ENCODE measurements at places on chromosomes 12 and 14.
A peak's percentile ranks its signal among the peaks of the same experiment; 100 is the strongest.

DNA sequence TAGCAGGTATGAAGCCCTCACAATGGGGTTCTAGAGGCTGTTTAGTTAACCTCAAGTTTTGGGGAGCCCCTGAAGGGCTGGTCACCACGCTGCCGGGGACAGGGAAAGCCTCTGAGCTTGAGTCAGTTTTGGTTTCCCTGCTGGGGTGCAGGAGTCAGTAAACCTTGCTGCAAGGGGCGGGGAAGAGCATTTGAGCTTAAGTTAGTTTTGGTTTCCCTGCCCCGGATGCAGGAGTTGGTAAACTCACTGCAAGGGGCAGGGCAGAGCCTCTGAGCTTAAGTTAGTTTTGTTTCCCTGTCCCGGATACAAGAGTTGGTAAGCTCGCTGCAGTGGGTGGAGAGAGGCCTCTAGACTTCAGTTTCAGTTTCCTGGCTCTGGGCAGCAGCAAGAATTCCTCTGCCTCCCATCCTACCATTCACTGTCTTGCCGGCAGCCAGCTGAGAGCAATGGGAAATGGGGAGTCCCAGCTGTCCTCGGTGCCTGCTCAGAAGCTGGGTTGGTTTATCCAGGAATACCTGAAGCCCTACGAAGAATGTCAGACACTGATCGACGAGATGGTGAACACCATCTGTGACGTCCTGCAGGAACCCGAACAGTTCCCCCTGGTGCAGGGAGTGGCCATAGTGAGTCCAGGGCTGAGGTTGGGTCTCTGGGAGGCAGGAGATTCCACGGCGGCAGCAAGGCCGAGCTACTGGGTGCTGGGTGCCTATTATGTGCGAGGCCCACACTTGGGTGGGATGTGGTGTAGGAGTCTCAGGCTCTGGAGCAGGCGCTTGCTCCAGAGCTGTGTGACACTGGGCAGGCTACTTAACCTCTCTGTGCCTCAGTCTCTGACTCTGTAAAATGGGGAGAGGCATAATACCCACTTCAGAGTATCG lies at the start of gene OAS2:
Gene OAS2 (plus strand): TSS at position 357 of the 878 bp plus-strand sequence. CDS start 90 bp downstream, at position 447.
- peak; percentile 16 for DNase-seq

DNA sequence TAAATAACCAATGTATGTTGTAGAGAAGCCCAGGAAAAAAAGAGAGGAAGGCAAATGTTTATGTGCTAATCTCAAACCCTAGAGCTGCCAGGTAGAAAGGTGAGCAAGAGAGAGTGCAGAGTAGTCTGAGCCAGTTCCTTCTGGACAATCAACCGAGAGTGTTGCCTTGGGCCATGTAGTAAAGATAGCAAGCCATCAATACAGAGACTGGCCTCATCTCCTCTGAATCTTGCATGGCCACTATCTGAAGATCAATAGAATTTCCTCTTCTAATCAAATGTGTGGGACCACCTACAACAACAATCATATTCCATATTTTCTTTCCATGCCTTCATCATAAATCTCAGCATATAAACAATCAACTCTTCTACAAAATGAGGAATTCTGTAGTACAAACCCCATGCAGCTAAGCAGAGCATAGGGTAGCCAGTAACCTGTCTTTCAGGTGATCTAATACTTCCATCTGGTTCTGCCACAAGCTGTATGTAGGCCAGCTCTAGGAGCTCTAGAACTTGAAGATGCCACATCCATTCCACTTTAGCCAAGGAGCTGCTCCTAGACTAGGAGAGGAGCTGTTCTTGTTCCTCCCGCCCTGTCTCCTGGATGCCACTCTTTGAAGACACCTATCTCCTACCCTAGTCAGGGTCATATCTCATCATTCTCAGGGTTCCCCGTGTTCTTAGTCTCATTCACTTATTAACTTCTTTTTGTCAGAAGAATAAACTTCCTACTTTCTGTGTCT lies 75.8 kb upstream of the SLC38A4 start:
- no peak for DNase-seq

DNA sequence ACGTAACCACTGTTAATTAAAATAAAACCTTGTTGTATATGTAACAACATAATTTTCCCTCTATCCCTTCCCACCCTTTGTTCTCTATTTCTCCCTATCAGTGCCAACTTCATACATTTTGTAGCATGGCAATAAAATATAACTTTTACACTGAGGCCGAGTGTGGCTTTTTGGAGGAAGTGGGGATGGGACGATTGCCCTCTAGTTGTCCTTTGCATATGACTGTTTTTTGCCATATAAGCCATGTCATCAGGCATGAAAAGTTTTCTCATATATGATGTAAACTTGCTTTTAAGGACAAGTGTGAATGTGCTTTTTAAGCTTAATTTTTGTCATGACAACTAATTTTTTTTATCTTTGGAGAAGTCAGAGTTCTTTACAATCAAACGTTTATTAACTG lies 6.2 kb upstream of the CCT2 start:
- no peak for DNase-seq

DNA sequence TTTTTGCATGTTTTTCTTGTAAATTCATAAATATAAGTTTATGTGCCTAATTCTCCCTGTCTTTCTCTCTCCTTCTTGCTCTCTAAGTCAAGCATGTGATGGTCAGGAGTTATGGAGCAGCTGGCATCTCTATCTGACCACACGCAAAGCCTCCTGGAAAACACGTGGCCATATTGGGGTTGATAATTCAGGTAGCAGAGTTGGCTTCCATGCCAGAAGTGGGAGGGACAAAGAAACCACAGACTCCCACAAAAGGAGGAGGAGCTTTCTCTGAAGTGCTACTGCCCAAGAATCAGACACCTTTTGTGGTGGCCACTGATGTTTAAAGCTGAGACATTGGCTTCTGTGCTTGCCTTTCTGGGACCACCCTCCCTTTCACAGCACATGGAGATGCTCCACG lies 517.6 kb upstream of the TMEM132C start:
- DNase-seq, result no peak

DNA sequence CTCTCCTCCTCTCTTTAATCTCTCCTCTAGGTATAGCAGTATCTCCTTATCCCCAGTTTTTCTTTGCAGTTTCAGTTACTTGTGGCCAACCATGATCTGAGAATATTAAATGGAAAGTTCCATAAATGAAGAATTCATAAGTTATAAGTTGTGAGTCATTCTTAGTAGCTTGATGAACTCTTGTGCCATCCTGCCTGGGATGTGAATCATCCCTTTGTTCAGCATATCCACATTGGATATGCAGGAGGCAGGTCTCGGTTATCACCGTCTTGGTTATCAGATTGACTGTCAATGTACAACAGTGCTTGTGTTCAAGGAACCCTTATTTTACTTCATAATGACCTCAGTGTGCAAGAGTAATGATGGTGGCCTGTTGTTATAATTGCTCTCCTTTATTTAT lies 134.0 kb downstream of the TMEM117 start:
- peak; percentile 6 for DNase-seq
